NCI-H1930 (cell line): ENCODE measurements at places on chromosomes 2 and 18.

DNA sequence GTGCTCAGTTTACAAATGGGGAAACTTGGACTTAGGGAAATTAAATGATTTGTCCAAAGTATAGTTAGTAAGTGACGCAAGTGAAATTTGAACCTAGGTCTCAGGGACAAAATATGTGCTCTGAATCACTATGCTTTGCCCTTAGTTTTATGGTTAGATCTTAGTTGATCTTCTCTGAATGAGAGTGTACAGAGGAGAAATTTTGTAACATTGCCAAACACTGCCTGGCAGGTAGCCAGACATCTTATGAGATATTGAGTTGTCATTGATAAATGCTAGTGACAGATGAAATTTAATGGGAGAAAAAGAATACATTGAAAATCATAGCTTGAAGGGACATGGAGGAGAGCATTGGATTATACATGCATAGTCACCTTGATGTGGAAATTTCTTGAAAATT, 91.4 kb downstream of the GALNT1 start:
- no peak for DNase-seq

- no peak for DNase-seq
These were observed 255.0 kb downstream of the CAMKMT start for GRCh38 chr2:44616667-44617155.

- DNase-seq = no peak
These were observed 457.4 kb downstream of the FBXO15 start for GRCh38 chr18:73690222-73690621.

DNA sequence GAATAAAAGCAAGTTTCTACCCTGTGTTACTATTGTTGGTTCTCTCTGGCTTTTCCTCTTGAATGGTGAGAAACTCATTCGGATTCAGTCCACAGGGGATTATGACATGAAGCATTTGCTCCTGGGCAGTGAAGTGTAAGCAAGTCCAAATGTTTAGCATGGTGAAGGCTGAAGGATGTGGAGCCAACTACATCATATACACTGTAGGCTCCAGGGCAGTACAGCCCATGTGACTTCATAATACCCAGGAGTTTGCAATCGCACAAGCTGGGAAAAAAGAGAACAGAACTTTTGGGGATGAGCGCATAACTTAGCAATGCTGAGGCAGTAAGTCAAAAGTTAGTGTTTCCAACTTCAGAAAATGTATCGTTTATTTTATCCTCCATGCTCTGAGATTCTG, 695.7 kb upstream of the POU3F3 start:
- no peak for DNase-seq

DNA sequence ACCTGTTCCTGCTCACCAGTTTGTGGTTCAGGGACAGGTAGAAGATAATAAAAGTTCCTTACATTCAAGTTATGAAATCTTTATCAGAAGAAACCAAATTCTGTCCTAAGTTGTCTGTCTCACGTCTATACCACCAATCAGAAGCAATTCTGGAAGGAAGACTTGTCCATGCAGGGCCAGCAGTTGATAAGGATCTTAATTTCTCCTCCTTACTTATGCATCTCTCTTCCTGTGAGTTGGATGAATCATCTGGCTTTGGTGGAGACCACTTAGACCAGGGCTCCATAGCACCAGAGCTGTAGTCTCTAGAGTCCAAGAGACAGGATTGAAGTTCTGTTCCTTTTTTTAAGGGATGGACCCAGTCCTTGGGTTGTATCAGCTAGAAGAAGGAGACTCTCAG, 106.5 kb downstream of the APOB start:
- DNase-seq = no peak

DNA sequence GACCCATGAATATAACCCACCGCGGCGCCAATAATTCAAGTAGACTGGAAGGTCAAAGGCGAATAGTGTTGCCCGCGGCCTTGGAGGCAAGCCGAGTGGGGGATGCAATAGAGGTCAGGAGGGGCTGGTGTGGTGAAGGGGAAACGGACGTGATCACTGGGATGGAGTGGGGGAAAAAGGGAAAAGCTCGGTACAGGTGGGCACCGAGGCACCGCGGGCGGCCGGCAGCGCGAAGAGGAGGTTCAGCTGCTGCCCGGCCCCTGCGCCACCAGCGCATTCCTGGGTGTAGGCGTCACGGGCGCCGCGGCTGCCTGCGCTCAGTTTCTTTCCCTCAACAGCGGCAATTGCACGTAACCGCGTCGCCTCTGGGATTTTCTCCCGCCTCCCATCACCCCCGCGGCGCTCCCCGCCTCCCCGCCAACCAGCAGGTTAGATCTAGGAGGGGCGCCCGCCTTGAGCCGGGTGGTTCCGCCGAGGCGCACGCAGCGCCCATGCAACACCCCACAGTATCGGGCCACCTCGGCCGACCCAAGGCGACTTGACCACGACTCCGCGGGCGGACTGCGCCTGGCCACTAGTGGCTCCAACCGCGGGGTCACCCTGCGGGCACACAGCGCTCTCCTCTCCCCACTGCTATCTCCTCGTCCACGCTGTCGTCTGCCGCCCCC, 1.5 kb downstream of the RND3 start:
- peak; percentile 32 for DNase-seq
